ENCODE measurements at places on chromosomes 6 and 20.

DNA sequence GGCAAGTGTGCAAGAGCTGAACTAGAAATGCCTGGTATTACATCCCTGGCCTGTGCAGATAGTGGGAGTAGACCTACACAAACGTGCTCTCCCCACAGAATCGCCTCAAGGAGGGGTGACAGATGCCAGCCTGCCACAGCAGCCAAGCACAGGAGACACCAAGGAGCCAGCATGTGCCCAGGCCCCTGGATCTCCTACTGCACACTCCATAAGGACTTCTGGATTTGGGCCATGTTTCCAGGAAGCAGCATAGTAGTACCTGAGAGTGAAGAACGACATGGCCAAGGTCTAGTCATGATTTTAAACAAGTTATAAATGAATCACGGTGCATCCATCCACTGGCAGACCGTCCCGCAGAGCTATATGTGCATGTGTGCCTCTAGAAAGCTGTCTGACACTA is 232.2 kb downstream of the SYNDIG1 start:
- no peak overlapping the region for H3K4me3 ChIP-seq
- no peak overlapping the region for H3K27ac ChIP-seq
- H3K36me3 ChIP-seq = no peaks in the 10 kb centered on the region
- H3K27me3 ChIP-seq = no peaks in the 10 kb centered on the region

- H3K4me3 ChIP-seq = no peak overlapping the region
- no peaks in the 10 kb centered on the region for H3K4me1 ChIP-seq
- no peak for DNase-seq
- no peak overlapping the region for H3K27ac ChIP-seq
- no peaks in the 10 kb centered on the region for H3K27me3 ChIP-seq
These were observed 152.8 kb downstream of the TAF4 start for GRCh38 chr20:61912665-61913422.

GRCh38 chr6:34585512-34586061 is 29.5 kb upstream of the SPDEF start:
- H3K4me1 ChIP-seq = no peaks in the 10 kb centered on the region
- DNase-seq = no peak
- H3K27me3 ChIP-seq = no peaks in the 10 kb centered on the region
- H3K27ac ChIP-seq = no peak overlapping the region

GRCh38 chr20:56859801-56860261 is 230.7 kb downstream of the TFAP2C start:
- no peak overlapping the region for H3K4me3 ChIP-seq
- no peaks in the 10 kb centered on the region for H3K27me3 ChIP-seq
- H3K4me1 ChIP-seq = no peaks in the 10 kb centered on the region
- no peak overlapping the region for H3K27ac ChIP-seq
- H3K36me3 ChIP-seq = no peaks in the 10 kb centered on the region

DNA sequence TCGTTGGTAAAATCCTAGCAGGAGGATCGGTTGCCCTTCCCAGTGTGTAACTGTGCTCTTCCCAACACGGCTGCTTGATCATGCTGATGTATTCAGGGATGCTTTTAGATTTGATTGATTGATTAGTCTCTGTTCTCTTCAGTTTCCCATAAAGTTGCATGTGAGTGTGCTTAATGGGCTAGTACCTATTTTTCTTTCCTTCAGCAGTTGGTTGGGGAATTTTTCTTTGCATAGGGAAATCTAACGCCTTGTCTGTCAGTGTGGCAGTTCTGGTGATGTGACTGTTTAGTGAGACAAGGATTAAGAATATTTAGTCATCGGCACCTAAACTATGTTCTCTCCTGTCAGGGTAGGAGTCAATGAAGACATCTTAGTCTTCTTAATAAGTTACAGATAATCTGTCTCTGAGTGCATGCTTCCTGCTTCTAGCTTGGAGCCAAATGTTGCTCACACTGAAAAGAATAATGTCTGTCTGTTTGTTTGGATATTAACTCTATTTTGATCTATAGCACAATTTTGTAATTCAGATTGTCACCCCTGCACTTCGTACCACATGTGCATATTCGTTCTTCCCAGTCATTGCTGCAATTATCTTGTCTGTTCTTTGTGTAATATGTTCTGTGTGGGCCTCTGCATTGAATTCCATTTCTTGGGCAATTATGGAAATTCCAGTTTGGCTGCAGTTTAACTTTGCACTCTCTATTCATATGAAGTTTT is 169.9 kb downstream of the EDN1 start:
- no peaks in the 10 kb centered on the region for H3K4me1 ChIP-seq
- no peak overlapping the region for H3K4me3 ChIP-seq
- DNase-seq = no peak
- H3K27me3 ChIP-seq = no peaks in the 10 kb centered on the region
- no peaks in the 10 kb centered on the region for H3K36me3 ChIP-seq
- H3K27ac ChIP-seq = no peak overlapping the region

- no peaks in the 10 kb centered on the region for H3K4me1 ChIP-seq
- no peak overlapping the region for H3K27ac ChIP-seq
- no peaks in the 10 kb centered on the region for H3K36me3 ChIP-seq
- H3K4me3 ChIP-seq = no peak overlapping the region
- DNase-seq = no peak
- H3K27me3 ChIP-seq = no peaks in the 10 kb centered on the region
These were observed 78.3 kb downstream of the ISM1 start for GRCh38 chr20:13299401-13299800.

DNA sequence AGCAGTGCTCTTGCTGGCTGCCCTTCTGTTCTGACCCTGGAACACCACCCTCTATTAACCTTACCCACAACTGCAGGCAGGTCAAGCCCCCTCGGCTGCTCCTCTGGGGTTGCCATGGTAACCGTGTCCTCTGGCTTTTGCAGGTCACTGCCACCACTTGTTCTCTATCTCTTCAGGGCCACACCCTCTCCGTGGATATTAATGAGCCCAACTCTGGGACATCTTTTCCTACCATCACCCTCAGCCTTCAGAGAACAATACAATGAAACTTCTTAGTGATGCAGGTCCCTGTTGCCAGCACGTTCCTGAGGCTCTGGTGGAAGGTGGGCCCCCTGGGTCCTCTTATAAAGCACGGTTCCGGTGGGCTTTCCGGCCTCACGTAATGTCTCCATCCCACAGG is 30.8 kb upstream of the MICB start:
- H3K4me1 ChIP-seq = peaks cover 4% of the 10 kb centered on the region
- no peak for DNase-seq
- H3K27ac ChIP-seq = no peak overlapping the region

DNA sequence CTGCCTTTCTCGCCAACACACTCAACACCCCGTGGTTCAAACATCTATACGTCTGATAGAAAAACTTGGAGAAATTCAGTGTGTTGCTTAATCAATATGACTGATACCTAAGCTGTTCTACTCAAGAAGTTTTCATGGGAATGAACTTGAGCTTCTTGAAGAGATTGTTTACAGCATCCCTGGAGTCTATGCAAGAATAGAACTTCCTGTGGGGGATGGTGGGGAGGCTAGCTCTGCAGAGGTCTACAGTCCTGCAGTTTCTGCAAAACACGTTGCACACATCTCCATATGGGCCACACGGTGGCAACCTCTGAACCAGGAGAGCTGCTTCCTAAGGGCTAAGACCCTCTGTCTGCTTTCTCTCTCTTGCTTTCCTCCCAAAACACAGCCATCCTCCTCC is 32.7 kb upstream of the FANCE start:
- H3K4me3 ChIP-seq = no peak overlapping the region
- no peak overlapping the region for H3K27ac ChIP-seq
- H3K4me1 ChIP-seq = peaks cover 13% of the 10 kb centered on the region
- no peak for DNase-seq

DNA sequence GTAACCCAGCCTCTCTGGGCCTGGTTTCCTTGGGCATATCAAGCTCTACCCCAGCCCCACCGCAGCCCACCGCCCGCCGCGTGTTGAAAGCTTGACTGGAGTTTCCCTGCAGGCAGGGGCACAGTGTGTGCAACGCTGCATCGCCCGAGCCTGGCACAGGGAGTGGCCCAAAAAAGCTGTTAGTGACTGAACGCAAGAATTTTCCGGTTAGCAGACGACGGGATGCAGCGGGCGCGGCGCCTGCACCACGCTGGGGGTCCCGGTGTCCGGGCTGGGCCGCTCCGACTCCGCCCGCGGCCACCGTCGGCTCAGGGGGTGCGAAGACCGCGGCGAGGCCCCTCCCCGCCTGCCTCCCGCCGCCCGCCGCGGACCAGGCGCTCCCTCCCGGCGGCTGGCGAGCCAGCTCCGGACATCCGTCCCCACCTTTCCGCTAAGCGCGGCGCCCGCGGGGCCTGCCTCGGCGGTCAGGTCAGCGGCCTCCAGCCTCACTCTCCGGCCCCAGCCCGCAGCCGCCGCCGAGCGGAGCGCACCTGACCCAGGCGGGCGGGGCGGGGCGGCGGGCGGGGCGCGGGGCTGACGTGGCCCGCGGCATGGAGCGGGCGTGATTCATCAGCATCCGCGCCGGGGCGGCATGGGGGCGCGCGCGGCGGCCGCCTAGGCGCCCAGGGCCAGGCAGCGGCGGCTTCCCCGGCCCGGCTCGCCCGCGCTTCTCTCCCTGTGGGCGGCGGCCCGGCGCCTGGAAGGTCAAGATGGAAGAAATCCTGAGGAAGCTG is at the start of gene ARFGEF3:
TSS of gene ARFGEF3 (plus strand) at position 602 of the 773 bp plus-strand sequence. CDS start at position 750, 148 bp downstream.
- H3K27ac ChIP-seq = no peak within 1 kb of the TSS
- peaks cover 57% of the 10 kb centered on the region for H3K27me3 ChIP-seq
- peak within 1 kb of the TSS; percentile 56 for H3K4me3 ChIP-seq
- peaks cover 9% of the 10 kb centered on the region for H3K4me1 ChIP-seq
- DNase-seq = no peak
- H3K36me3 ChIP-seq = no peaks in the 10 kb centered on the region

DNA sequence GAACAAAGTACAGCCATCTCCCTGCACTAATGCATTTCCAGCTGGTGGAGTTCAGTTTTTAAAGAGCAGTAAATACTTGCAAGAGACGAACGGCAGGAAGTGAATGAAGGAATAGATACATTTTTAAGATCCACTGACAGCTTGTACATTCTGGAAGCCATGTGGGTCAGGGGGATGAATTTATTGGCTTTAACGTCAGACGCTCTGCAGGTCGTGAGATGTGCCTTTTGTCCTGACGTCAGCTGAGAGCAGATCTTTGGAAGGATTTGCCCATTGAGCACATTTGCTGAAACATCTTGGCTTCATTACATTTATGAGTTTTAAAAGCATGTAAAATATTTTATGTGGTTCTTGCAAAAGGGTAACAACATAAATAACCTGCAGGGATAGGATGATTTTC is 29.5 kb upstream of the SALL4 start:
- DNase-seq = no peak
- H3K4me3 ChIP-seq = no peak overlapping the region
- no peak overlapping the region for H3K27ac ChIP-seq
- H3K4me1 ChIP-seq = no peaks in the 10 kb centered on the region
- no peaks in the 10 kb centered on the region for H3K27me3 ChIP-seq

Data from Panc1 (cell line).